ENCODE measurements at places on chromosomes 2 and 18.

GRCh38 chr2:59909147-59909546 is 644.3 kb downstream of the BCL11A start:
- no peak for DNase-seq

- DNase-seq, result no peak
Observed at GRCh38 chr2:46855805-46856204, 59.8 kb downstream of the MCFD2 start.

DNA sequence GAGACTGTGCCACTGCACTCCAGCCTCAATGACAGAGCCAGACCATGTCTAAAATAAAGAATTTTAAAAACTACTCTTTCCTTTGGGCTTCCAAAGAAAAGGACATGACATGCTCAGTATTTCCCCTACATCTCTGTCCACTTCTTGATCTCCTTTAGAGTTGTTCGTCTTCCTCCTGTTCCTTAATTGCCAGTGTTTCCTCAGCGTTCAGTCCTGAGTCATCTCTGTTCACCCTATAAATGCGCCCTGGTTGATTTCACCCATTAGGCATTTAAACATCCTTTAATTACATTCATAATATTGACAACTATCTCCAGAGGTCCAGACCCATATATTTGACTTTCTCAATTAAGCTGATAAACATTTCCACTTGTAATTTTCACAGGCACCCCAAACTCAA is 64.0 kb downstream of the AAK1 start:
- no peak for DNase-seq

- no peak for DNase-seq
Observed at GRCh38 chr18:55777666-55778304, 189.8 kb upstream of the TCF4 start.

- DNase-seq, result no peak
Observed at GRCh38 chr2:23385351-23385747, 370 bp downstream of the KLHL29 start.

- no peak for DNase-seq
Observed at GRCh38 chr18:61655630-61656029, 237.2 kb downstream of the RNF152 start.

DNA sequence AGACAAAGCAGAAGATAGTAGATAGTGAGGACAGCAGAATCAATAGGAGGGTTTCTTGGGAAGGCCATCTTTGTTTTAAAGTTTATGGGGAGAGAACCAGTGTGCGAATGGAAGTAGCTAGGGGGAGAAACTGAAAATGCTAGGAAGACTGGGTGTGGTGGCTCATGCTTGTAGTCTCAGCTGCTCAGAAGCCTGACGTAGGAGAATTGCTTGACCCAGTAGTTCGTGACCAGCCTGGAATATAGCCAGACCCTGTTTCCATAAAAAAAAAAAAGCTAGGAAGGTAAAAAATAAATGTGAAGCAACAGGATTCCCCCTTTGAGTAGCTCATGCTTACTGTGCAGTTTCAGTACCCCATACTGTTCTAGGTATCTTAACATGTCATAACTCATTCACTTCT is 19.2 kb upstream of the DRC1 start:
- no peak for DNase-seq

GRCh38 chr2:37623971-37624900 is 47.2 kb downstream of the CDC42EP3 start:
- DNase-seq, result no peak

- no peak for DNase-seq
Observed at GRCh38 chr2:190589008-190589407, 54.5 kb upstream of the NEMP2 start.

DNA sequence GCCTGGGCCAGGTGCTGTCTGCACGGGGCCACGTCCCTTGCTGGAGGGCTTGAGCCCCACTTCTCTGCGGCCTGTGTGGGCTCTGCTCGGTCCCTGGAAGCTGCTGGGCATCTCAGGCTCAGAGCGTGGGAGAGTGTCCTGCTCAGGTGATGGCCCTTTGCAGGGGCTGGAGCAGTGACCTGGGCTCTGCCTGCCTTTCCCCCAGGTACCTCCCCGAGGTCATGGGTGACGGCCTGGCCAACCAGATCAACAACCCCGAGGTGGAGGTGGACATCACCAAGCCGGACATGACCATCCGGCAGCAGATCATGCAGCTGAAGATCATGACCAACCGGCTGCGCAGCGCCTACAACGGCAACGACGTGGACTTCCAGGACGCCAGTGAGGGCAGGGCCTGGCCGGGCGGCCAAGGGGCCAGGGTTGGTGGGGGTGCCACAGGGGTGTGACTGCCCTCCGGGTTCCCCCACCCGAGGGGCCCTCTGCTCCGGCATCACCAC is 29.9 kb downstream of the GPC1 start:
- no peak for DNase-seq

GRCh38 chr2:23903034-23903433 is 23.9 kb downstream of the ATAD2B start:
- no peak for DNase-seq

DNA sequence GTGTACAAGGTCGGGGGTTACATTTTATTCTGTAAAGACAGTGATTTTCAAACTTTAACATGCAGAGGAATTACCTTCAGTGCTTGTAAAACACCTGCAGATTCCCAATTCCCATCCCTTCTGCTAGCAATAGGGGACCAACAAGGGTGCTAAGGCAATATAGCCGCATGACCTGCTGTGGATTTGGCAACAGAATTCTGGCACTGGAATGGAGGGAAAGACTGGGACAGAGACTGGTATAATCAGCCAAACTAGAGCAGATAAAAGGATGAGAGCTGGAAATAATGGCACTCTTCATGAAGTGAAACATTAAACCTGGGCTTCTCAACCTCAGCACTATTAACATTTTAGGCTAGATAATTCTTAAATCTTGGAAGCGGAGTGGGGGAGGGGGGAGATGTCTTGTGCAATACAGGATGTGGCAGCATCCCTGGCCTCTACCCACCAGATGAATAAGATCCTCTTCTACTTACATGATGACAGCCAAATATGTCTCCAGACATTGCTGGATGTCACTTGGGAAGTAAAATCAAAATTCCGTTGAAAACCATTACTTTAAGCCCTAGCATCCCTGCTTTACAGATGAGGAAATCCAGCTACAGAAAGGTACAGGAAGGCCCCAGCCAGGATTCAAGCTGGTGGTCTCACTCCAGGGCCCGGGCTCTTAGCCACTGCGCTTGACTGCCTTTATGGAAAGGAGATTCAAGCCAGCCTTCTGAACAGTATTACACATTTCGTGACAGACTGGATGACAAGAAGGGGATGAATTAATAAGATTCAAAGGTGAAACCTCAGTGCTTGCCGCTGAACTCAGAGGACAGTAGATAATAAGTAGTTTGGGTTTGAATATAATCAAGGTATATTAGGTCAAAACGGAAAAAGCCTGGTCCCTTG is 1.7 kb downstream of the EVA1A start:
- DNase-seq, result no peak

- DNase-seq, result no peak
Observed at GRCh38 chr2:199441759-199442158, 16.0 kb downstream of the SATB2 start.

GRCh38 chr18:52816121-52816520 is 476.1 kb downstream of the DCC start:
- no peak for DNase-seq

GRCh38 chr18:63043516-63043915 is 276.1 kb downstream of the BCL2 start:
- DNase-seq, result no peak

GRCh38 chr2:118003396-118003824 is 10.5 kb downstream of the CCDC93 start:
- peak; percentile 25 for DNase-seq

- DNase-seq, result no peak
Observed at GRCh38 chr2:53484531-53484930, 283.1 kb upstream of the CHAC2 start.

DNA sequence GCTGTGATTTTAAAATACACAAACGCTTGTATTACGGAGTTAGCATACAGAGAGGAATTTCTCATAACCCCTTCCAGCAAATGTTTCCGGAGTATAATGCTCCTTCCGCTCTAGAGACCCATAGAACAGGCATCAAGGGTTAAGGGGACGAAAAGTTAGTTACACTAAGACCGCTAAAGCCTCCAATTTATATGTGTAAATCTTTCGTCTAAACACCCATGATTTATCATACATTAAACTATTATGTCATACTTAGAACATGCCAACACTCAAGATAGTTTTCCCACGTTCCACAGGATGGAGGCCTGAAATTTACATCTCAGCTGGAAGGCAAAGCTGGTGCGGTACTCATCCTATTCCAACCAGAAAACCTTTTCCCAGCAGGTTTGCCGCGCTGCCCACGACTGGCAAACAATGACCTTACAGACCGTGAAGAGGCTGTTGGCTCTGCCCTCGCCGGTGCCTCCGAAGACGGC is 650 bp downstream of the ORMDL1 start:
- DNase-seq, result no peak

DNA sequence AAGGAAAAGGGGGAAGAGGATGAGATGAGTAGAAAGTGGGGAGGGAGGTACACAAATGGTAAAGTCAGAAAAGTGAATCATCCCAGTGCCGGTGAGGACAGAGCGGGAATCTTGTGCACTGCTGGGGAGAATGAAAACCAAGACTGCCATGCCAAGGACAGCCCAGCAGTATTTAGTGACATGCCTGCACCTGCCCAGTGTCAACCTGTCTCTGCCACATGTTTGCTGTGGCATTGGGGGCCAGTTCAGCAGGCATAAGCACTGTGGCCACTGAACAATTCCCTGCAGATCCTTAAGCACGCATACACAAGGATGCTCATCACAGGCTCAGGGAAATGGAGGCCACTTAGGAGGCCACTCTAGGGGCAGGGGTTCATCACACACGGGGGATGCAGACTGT is 5.2 kb upstream of the KCNK3 start:
- DNase-seq, result peak; percentile 82

DNA sequence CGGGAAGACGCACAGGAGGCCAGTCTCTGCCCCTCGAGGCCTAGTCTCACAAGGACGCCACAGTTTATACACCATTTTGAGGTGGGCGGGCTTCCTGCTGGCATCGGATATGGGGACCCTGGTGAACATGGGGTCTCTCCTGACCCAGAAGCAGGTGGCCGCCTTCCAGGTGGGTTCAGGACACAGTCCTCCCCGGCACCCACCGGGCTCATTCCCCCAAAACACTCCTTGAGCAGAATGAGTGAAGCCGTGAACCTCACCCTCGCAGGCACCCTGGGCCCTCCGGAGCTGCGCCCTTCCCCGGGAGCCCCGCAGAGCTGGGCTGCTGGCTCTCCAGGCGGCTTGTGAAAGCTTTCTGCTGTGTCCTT is 6.5 kb downstream of the NFATC1 start:
- DNase-seq, result no peak

GRCh38 chr2:162211732-162212131 is 31.5 kb downstream of the FAP start:
- no peak for DNase-seq

- peak; percentile 83 for DNase-seq
Observed at GRCh38 chr18:43627848-43628530, 350.7 kb upstream of the SYT4 start.

DNA sequence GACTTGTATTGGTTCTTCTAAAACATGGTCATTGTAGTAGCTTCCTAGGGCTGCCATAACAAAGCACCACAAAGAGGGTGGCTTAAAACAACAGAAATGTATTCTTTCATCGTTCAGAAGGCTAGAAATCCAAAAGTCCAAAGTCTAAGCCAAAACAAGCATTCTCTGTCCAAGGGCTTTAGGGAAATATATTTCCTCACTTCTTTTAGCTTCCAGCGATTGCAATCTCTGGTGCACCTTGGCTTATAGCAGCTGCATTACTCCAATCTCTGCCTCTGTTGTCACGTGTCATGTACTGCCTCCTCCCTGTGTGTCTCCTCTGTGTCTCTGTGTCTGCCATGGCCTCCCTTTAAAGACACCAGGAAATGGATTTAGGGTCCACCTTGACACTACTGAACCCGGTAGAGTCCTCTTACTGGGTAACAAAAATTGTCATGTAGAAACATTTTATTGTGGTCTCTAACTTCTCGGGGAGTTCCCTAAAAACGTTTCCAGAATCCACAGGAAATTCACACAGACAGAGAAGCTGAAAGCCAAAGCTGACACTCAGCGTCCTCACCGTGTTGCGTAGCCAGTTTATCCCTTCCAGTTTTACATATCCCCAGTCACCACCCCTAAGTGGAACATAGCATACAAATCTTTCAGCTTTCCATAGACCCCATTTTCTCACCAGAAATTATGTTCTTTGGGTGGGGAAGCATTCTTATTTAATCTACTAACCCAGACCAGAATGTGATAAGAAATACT is 20.7 kb upstream of the TTN start:
- DNase-seq, result no peak

GRCh38 chr2:25552318-25552717 is 121.1 kb downstream of the DTNB start:
- DNase-seq, result no peak

DNA sequence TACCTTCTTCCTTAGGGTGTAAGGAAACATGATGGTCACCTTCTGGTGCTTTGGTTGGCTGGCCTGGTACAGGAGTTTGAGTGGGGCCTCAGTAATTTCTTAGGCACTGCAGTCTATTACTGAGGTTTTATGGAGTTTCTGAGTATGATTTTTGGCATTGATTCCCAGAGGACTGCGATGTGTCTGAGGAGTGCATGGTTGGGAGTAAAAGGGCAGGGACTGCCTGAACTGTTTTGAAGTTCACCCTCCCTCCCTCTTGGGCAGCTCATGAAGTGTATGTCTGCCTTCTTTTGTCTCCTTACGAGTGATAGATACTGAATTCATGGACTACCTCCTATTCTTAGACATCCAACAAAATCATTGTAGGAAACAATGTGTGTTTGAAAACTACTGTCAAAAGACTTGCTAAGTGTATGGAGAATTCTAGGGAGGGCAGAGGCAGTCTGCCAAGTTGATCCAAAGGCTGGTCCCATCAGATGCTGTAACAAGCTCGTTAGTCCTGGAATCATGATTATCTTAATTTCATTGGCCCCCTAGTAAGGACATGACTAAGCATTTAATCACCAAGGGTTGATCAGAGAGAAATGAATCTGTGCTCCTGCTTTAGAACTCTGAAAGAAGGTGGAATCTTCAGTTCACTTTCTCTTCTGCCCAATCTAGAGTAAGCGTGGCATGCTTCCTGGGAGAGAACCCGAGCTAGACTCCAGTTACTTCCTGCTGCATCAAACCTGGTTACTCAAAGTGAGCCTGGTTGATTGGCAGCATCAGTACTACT is 26.5 kb downstream of the LYPD6B start:
- no peak for DNase-seq

GRCh38 chr2:120020554-120020953 is 7.7 kb downstream of the EPB41L5 start:
- no peak for DNase-seq

DNA sequence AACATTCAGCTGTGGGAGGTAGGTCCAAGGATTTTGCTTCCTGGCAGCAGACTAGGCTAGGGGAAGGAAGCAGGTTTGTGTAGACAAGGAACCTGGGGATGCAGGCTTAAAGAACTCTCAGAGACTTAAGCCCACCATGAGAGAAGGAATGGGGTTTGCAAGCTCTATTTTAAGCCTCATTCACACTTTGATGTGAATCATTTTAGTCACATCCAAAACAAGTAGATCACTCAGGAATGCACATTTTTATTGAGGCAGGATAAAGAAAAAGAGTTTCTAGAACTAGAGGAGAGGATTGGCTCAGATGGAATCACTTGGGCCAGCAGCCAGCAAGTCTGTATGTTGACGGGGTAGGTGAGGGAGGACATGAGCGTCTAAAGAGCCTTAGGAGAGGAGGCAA is 3.3 kb upstream of the NAPG start:
- DNase-seq, result no peak

Measured in DMS153 (cell line).